CD4-positive, alpha-beta memory T cell (primary cell): ENCODE measurements at places on chromosomes 16 and 17.
A peak's percentile ranks its signal among the peaks of the same experiment; 100 is the strongest.

DNA sequence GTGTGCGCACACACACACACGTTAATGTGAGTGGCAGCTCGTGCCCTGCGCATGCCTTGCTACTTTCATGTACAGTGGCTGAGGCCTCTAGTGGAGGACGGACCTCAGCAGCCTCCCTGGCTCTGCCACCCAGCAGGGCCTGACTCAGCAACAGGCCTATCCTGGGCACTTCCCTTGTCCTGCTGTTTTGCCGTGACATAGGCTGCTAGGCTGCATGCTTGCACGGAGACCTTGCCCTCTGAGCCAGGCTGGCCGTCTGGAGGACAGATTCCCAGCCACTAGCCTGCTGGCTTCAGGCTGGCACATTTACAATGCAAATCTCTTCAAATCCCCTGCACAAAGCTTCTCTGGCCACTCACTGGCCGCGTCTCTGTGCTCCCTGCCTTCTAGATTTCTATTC, 9.5 kb downstream of the RNF213 start:
- DNase-seq = no peak

GRCh38 chr17:35726953-35727460, 4.4 kb upstream of the RASL10B start:
- no peak for DNase-seq

DNA sequence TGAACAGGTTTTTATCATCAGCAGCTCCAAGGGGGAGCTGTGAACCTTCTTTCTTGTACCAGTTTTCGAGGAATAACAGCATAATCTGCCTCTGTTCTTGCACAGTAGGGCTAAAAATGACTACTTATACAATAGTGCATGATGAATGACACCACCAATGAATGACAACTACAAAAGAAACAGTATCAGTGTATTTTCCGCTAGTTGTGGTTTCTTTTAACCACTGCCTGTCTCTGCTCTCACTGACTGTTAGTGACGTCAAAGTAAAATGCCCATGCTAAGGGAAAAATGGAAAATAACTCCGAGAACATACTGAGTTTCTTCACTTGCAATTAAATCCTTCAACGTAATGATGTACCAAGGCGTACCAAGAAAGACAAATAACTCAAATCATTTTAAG, 294.9 kb downstream of the MAP2K6 start:
- DNase-seq = no peak

GRCh38 chr17:57164814-57165213, 79.8 kb downstream of the AKAP1 start:
- no peak for DNase-seq

- peak; percentile 52 for DNase-seq
Measured at GRCh38 chr16:546909-547770, 13.1 kb upstream of the PRR35 start.
